ENCODE measurements at places on chromosomes 2 and 18.

DNA sequence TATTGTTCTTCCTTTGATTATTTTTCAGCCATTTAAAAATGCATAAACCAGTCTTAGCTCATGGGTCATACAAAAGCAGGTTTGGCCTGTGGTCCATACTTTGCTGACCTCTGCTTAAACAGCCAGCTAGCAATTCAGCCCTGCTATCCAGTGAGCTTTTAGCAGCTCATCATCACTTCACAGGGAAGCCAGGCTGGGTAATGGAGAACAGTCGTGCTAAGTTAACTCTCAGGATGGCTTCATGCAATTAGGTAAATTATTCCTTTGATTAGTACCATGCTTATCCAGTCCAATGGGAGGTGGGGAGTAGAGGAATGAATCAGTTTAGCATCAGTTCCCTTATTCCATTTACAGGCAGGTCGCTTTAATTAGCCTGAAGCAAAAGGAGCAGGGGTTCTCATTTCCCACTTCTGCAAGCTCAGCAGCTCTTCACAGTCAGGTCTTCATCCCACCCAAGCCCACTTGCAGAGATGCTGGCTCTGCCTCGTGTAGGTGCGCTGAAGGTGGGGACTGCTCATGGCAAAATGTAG lies 109.8 kb upstream of the ALPP start:
- DNase-seq, result no peak

- no peak for DNase-seq
Observed at GRCh38 chr18:68925268-68925667, 127.4 kb downstream of the CCDC102B start.

- DNase-seq, result no peak
Observed at GRCh38 chr2:140639628-140640027, 1491.2 kb downstream of the LRP1B start.

GRCh38 chr18:13309031-13309747 lies 90.6 kb downstream of the LDLRAD4 start:
- no peak for DNase-seq

DNA sequence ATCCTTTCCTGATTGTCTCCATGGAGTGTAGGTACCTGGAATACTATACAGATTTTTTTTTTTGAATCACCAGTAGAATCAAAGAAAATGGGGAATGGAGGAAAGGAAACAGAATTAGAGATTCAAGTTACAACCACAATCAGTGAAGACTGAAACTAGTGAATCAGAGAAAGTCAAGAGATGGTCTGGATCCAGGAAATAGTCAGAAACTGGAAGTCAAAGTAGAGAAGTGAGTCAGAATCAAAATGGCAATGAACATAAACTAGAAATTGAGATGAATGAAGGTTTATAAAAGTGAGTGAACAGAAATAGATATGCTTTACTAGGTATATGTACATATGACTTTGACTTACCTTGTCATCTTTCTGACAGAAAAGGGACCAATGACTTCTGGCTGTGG lies 579.0 kb downstream of the PLCL1 start:
- DNase-seq, result no peak

DNA sequence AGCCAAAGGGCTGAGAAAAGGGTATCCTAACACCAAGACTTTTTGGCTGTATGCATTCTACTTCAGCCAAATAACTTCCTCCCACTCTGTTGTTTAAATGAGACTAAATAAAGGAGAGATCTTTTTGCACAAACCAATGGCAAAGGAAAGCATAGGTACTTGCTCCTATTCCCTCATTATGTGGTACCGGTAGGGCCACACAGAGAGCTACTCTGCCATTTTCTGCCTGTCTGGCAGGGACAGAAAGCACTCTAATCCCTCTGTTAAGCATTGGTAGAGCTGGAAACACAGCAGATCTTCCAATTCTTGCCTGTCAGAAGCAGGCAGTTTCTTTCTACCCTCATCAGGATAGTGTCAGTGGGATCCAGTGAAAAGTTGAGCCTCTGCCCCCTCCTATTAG lies 918.3 kb upstream of the TMEFF2 start:
- DNase-seq, result no peak

DNA sequence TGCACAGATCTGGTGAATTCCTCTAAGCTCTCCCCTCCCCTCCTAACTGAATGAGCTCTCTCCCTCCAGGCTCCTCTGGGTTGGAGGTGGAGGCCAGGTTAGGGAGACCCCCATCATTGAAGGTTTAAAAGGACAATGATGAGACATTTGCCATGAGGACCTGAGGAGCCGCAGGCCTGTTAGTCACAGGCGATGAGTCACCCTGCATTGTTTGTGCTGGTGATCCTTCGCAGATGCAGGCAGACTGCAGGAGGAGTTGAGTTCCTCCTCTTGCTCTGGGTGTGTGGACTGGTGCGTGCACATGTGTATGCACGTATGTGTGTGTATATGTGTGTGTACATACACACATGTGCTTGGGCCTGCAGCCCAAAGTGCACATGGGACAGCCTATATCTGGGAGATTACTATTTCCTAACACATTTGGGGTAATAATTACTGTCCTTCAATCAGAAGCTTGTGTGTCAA lies 42.0 kb downstream of the MCFD2 start:
- DNase-seq, result no peak

DNA sequence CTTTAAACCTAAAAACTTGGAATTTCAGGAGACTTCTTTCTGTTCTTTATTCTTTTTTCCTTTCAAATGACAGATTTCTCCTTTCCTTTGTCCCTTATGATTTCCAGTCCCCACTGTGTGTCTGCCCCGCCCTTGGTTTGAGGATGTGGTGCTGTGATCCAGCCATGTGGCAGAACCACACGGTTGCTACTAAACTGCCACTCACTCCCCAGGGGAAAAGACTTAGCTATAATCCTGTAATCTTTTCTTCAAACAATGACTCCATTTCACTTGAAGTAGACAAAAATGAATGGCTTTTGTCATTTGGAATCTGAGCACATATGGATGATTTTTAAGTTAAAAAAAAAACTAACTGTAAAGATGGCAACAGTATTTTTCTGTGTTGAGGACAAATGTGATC lies 76.2 kb upstream of the STAM2 start:
- no peak for DNase-seq

DNA sequence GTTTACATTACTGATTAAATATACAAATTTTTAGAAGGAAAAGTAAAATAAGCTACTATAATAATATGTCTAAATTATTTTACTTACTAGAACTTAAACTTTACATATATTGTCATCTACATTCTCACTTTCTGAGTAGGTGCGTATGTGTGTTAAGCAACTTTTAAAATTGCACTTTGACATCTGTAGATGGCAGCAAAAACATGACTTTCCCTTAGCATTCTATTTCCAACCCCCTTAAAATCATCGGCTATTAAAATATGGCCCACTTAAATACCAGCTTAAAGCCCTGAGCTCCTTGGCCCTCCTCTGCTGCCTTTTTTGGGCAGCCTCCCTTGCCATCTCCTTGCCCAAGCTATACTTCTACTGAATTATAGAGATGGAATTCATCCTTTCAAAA lies 78.0 kb downstream of the UPP2 start:
- no peak for DNase-seq

GRCh38 chr18:48080546-48080945 lies 150.1 kb upstream of the SMAD2 start:
- no peak for DNase-seq

DNA sequence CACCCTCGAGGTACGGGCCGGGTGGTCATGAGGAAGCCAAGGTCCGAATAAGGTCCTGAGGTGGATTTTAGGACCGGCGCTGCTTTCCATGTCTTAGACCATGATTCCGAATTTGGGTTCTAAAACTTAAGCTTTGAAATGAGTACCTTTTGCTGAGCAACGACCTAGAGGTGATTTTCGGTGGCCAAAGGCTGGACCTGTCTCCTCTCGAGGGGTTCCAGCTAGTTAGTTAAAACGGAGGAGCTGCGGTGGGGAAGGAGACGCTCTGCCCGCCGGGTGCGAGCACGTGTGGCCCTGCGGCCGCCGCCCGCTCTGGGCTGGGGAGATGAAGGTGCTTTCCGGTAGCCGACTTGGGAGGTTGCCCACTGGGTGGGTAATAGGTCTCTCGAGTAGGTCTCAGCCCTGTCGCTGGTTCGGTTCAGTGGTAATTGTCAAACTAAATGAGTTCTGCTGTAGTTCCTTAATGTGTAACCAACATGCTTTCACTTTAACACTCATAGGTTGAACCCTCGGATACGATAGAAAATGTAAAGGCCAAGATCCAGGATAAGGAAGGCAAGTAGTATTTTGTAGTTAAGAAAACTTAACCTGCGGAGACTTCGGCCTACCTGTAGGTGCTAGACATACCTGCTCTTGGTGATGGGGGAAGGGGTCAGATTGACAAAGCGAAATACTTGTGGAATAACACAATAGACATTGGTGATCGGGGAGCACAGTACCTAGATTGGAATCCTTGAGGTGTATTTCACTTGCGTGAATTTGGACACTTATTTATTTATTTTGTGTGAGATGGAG lies 572 bp downstream of the RPS27A start:
- DNase-seq, result peak; percentile 43
